Bronchial epithelial cell (primary cell): ENCODE measurements at places on chromosomes 16 and 17. TPM values are rescaled to one million over a fixed set of nuclear protein-coding genes. Genes with fewer than 3 reads are reported as not detected.
A peak's percentile ranks its signal among the peaks of the same experiment; 100 is the strongest.

DNA sequence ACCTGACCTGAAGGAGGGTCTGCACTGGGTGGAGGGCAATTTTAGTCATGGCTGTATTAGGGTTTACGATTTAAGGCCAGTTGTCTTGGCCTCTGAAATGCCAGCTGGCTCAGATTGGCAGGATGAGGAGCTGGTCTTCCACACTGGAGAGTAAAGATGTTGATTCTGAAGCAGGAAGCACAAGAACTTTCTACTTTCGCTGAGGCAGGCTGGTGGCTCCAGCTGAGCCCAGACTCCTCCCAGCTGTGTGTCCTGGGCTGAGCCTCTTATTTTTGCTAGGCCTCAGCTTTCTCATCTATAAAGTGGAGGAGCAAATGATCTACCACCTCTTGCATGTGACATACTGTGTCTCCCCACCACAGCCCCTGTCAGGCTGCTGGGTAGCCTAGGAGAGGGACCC, 74.4 kb downstream of the MRM1 start:
- no peak for DNase-seq

DNA sequence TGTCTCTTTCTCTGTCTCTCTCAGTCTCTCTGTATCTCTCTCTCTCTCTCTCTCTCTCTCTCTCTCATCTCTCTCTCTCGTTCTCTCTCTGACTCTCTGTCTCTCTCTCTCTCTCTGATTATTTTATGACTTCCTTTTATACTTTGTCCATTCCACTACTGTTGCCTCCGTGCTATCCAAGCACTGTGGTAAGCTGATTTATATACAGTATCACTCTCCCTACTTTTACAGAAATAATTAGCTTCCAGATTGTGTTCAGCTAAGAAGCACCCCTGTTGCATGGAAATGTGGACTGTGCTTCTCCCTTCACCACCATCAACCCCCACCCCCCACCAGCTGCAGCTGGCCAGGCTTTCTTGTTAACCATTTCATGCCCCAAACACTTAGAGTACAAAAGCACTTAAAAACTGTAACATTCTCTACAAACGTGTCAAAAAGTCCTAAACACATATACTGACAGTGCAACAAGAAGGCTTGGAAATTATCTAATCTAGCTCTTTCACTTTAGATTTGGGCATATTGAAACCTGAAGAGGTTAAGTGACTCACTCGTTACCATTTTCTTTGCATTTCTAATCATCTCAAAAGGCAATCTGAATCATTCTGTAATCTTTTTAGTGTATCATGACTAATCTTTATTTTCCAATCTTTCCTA, 11.6 kb upstream of the TMEM100 start:
- DNase-seq = peak; percentile 89

DNA sequence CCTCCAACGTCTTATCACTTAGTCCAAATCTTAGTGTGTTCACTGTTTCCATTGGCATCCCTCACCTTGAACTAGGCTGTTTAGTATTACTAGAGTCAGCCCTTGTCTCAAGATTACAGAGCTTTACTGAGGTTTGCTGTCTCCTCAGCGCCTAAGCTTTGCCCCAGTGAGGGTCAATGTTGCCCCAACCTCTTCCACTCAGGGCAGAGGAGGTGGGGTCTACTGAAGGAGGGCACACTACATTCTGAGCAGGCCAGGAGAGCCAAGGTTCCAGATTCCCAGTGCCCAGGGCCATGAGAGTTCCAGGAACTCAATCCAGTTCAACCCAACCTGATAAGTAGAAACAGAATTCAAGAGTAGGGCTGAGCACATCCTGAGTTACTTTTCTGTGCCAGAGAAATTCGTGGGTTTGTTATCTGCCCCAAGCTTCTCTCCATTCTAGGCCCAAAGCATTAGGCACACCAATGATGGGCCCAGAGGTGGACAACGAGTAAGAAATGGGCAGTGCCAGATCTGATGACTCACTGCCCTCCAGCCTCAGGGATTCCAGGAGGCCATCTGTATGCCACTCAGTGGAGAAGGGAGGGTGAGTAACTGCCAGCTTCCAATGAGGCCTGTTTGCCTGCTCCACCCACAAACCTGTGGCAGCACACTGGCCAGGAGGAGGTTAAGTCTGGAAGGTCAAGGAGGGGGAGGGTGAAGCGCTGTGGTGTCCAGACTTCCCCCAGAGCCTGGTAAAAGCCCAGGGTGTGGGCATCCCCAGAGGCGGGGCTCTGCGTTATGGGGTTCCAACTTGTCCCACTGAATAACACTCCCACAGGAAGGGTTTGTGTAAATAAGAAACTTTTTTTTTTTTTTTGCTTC, 8.2 kb downstream of the TUBG2 start:
- DNase-seq = peak; percentile 94

GRCh38 chr17:68385490-68386215, 71.6 kb downstream of the WIPI1 start:
- DNase-seq = no peak

DNA sequence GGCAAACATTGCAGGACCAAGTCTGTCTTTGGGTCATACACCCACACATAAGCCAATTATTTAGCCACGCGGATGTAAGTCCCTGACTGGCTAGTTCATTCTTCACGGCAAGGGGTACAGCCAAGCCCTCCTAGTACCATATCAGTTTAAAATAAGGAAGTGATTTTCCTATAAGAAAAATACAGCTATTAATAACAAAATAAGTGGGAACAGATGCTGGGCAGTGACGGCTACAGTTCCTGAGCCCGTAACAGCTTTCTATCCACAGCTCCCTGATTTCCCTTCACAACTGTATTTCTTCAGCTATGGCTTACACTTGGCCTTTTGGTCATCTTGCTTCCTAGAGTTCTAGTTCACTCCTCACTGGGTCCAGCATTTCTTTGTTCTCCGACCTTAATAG, 542.4 kb upstream of the C16orf82 start:
- DNase-seq = no peak

DNA sequence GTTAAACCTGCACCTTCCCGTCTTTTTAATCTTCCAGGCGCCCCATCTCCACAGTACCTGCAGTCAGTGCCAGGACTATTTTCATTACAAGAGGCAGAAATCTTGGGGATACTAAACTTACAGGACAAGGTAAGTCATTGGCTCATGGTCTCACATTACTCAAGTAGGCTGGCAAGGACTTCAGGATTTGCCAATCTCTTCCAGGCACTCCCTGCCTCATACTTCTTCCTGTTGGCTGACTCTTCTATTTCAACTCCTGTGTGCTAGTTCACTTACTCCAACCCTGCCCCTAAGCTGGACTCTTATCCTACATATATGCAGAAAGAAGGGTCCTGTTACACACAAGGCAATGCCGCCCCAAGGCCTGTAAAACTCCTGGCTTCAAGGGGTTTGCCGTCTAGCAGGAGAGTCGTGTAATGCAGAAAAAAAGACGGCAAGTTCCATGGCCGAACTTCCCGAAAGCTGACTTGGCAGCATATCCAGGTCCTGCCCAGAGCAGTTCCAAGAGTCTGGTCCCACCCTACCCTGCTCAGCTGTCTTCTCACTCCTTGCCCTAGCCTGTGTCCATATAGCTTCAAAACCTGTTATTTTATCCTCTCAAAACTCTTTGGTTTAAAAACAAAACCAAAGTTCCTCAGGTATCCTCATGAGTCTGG, 14.8 kb downstream of the ERN1 start:
- peak; percentile 89 for DNase-seq

DNA sequence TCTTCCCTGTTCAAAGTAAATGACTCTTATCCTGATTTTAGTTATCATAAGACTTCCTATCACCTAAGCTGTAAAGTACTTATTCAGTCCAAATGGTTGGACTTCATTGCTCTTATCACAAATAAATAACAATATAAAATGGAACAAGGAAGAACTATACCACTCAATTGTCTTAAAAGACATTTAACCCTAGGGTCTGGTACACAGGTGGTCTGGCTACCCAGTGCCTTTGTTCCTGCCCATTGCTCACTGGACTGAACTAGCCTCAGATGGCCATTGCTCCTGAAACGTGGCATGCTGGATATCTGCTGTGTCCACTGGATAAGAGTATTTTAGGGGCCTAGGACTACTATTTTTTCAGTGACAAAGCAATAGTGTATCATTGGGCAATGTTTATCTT, 574.3 kb upstream of the CA10 start:
- no peak for DNase-seq

- DNase-seq = no peak
Observed at GRCh38 chr16:67529582-67530012, 968 bp downstream of the RIPOR1 start.

- DNase-seq = no peak
Observed at GRCh38 chr16:67881621-67882161, 3.0 kb upstream of the NRN1L start.

DNA sequence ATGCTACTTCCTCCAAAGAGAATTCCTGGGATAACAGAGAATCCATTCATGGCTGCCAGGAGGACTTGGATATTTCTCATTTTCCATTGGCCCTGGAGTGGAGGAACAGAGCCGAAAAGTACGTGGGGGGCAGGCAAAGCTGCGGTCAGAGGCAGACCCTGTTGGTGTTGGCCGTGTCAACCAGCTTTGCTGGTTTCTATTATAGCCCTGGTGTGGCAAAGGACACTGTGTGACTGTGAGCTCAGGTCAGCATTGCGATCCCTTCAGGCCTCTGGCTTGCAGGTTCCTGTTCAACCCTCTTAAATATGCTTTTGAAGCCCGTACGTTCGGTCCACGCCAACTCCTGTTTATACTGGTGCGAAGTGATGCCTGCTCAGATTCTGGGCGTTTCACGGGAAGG, 596.2 kb downstream of the MAF start:
- DNase-seq = no peak

GRCh38 chr17:32453370-32453769, 9.1 kb downstream of the PSMD11 start:
- DNase-seq = no peak

- peak; percentile 69 for DNase-seq
Observed at GRCh38 chr17:66755101-66755943, 79.6 kb upstream of the CACNG5 start.

DNA sequence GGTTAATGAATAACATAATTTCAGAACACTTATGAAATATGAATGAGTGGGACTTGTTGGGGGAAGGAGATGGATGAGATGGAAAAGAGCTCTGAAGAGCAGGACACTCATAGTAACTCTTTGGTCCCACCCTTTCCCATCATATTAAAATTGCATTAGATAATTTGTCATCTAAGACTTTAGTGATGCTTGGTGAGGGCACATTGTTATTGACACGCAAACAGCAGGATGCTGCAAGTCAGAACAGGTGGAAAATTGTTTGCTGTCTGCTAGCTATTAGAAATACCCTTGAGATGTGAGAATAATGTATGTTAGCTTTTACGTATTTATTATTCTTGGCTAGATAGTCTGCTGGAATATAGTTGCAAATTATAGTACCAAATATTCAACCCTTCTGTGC, 75.7 kb downstream of the TANC2 start:
- peak; percentile 89 for DNase-seq

- no peak for DNase-seq
Observed at GRCh38 chr17:42051013-42051400, 606 bp upstream of the C17orf113 start.

DNA sequence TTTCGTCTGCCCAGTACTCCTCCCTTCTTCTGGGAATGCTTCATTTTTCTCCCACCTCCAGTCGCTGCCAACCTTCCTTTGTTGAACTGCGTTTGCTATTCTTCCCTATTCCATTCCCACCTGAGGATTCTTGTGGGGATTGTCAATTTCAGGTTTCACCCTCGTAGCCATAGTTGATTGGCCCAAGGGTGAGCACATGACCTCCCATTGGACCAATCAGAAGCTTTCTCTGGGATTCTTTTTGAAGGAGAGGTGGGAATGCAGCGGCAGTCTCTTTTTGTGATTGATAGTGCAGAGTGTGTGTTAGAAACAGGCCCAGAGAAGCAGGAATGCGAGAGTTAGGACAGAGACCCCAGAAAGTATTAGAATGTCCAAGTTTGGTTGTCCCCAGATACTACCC, 49.1 kb upstream of the GPRC5B start:
- no peak for DNase-seq

GRCh38 chr17:58525239-58525638, 10.8 kb upstream of the MTMR4 start:
- peak; percentile 57 for DNase-seq

DNA sequence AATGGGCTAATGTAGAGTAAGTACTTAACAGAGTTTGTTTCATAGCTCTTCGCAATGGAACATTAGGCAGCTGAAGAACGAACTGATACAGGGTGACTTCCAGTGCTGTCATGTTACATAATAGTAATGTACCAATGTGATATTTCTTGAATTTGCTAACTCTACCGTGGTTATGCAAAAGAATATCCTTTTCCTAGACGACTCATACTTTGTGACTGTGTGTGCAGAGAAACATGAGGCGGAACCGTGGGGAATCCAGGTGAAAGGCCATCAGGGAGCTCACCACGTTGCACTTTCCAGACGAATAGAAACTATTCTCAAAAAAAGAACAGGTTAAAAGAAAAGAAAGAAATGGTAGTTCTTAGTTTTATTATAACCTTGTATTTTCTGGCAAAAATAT, 13.2 kb downstream of the NOB1 start:
- DNase-seq = peak; percentile 49

DNA sequence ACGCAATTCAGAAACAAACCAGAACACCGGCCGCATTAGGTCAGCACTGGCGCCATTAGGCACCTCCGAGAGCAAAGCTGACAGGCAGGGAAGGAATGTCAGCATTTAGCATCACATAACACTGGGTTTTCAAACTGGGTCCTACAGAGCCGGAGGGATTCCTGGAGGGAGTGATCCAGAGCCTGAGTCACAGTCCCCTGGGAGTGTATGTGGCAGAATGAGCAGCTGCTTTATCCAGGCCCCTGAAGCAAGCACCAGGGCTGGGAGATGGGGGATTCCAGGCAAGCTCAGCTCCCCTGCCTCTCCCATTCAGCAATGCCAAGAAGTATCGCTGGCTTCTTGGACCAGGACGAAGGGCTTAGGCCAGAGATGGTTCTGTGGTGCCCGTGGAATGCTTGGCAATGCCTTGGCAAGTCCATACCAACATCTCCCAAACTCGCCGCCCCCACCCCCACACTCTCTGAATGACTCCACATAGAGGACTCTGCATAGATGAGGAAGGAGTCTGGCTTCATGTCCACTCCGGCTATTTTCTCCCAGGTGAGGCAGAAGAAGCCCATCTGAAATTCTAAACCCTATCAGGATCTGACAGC, 20.4 kb downstream of the GAS7 start:
- DNase-seq = no peak

GRCh38 chr16:68395167-68395786, 53.0 kb downstream of the SMPD3 start:
- no peak for DNase-seq

DNA sequence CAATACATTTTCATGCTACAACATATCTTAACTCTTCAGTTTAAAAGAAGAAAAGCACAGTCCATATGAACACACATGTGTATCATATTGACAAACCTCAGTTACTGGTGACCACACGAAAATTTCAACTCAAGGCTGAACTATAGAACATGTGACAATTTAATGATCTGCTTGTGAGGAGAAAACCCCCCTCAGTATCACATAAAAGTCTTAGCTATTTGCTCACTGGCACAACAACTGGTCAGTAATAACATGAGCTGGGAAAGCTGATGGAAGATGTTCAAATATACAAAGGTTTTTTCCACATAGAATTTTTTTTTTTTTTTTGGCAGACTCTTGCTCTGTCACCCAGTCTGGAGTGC, 19.5 kb downstream of the ZNF652 start:
- no peak for DNase-seq

GRCh38 chr17:33811004-33811760, 443.9 kb upstream of the CCL2 start:
- DNase-seq = no peak

The ZNF423 gene
- total RNA-seq = under 0.01 TPM in 2 replicates

The ZFP1 gene
- 4.5 and 10.5 TPM in 2 replicates for total RNA-seq

The IGF2BP1 gene
- total RNA-seq = not detected in 2 replicates

The C17orf113 gene
- total RNA-seq = 0.26 and 0.64 TPM in 2 replicates

The TSPAN10 gene
- 0.53 and 0.64 TPM in 2 replicates for total RNA-seq

The DPEP3 gene
- not detected in 2 replicates for total RNA-seq

The G6PC1 gene
- not detected in 2 replicates for total RNA-seq

The TMEM238L gene
- not detected in 2 replicates for total RNA-seq

The CHST4 gene
- under 0.01 and 0.26 TPM in 2 replicates for total RNA-seq

The KRTAP2-3 gene
- not detected in 2 replicates for total RNA-seq

The DLX4 gene
- not detected in 2 replicates for total RNA-seq
